ENCODE measurements at places on chromosomes 3 and 15.

DNA sequence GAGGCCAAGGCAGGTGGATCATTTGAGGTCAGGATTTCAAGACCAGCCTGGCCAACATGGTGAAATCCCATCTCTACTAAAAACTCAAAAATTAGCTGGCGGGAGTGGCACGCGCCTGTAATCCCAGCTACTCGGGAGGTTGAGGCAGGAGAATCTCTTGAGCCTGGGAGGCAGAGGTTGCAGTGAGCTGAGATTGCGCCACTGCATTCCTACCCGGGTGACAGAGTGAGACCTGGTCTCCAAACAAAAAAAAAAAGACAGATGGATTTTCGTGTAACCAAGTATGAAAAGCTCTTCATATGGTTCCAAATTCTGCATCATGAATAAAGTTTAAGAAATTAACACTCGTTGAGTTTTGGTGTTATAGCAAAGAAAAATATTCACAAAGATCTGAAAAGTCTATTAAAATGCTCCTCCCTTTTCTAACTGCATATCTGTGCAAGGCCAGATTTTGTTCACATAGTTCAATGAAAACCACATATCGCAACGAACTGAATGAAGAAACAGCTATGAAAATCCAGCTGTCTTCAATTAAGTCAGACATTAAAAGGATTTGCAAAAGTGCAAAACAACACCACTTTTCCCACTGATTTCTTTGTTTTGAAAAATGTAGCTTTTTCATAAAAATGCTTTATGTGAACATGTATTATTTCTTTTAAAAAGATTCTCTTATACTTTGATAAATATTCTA lies 23.8 kb upstream of the FBLN2 start:
- no peak for DNase-seq

DNA sequence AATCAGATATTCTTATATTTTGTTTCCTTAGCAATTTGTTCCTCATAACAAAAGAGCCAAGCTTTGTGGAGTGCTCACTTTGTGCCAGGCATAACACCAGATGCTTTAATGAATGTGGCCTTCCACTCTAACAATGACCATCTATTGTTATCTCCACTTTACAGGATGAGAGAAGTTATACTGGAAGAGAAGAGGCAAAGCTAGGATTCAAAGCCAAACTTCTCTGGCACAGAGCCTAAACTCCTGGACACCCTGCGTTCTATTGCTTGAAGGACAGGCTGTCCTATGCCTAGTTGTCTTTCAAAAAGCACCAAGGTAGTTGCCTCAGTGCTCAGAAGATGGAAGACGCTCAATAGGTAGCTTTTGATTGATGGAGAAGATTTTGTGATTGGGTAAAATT lies 123.2 kb upstream of the FEZF2 start:
- DNase-seq, result no peak

DNA sequence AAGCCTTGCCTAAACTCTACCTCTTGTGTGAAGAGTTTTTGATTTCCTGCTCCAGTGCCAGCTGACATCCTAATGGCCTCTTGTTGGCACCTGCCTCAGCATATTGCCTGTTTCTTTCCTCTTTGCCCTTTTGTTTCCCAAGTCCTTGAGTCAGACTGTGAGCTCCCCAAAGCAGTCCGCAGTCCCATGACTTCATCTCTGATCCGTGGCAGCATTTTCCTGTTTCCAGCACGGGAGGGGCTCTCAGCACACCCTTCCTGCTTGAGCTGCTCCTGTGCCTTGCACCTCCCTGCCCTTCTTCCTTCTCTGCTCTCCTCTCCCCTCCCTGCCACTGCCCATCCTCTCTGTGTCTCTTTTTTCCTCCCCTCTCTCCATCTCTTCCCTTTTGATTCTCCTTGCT lies 179.6 kb downstream of the EPHB1 start:
- DNase-seq, result no peak

DNA sequence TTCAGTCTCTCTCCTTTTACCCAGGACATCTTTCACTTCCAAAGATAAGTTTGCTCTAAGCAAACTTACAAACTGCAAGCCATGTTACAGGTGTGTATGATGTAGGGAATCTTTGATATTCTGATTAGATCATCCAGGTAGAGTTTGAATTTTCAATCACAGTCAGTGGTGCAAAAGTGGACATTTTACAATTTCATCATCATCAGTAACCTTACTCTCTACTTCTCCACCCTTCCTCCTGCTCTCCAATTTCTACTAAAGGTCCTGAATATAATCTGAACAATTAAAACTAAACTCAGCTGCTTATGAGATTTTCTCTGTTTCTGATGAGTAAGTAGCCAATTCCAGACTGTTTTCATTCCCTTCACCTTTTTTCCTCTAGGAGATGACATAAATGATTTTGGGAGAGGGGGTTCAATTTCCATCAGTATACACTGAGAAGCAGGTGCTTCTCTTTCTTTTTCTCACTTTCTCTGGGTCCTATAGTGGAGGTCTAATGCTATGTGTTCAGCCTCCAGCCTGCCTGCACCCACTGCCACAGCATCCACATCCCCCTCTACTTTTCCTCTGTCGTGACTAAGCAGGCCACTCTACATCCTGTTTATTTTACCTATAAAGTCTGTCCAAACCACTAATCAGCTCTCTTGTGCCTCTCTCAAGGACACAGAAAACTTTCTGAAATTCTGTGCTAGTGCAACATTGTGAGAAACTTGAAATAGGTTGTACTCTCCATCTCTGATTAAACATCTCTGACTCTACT lies 27.6 kb downstream of the SUCNR1 start:
- DNase-seq, result no peak

DNA sequence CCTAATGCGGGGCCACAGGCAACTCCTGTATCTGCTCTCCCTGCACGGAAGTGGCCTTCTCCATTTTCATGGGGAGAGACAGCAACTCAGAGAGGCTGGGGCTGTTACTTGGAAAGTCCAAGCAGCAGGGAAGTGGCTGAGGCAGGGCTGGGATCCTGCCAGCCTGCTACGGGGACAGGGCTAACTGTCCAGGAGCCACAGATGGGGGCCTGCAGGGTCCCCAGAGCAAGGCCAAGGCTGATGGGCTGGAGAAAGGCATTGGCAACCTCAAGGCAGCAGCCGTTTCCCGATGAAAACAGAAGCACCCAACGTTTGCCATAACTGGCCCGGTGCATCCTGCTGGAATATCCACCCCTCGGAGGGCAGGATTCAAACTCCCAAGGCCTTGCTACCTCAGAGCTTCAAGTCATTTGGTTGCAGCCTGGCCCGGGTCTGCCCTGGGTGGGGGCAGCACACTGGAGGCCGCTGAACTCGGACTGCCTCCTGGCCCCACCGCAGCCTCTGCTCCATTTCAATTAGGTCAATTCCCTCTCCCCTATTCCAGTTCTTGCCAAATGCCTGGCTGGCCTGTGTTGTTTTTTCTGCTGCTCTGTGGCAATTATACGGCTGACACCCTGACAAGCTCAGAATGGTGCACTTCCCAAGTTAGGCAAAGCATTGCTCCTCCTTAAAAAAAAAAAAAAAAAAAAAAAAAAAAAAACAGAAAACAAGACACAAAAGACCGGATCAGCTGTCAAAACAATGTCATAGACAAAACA lies 143.5 kb downstream of the NUP210 start:
- no peak for DNase-seq

DNA sequence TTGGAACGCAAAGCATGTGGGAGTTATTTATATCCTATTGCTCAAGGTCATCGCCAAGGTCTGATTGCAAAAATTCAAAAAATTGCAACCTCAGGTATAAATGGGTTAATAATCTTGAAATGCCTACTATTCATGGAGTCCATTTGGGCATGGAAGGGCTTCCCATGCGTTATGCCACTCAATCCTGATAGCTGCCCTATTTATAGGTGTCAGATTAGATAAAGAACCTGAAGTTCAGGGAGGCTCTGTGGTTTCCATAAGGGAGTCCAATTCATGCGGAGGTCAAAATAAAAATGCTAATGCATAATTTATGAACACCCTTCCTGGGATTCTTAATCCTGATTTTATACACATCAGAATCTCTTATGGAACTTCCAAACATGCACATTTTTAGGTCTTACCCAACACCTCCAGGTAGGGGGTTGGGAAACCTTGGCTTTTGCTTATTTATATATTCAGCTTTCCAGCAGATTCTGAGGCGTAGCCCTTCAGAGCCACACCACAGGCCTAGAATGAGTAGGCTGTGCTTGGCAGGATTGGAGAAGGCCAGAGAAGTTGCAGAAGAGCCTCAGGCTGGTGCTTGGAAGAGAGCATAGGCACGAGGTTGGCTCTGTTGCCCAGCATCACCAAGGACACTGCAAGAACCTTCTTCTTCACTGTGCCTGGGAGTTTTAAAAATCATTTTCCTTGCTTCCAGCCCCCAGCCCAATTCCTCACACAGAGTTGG lies 324.4 kb upstream of the CFAP20DC start:
- DNase-seq, result no peak

GRCh38 chr3:54931182-54931581 lies 3.3 kb upstream of the LRTM1 start:
- no peak for DNase-seq

DNA sequence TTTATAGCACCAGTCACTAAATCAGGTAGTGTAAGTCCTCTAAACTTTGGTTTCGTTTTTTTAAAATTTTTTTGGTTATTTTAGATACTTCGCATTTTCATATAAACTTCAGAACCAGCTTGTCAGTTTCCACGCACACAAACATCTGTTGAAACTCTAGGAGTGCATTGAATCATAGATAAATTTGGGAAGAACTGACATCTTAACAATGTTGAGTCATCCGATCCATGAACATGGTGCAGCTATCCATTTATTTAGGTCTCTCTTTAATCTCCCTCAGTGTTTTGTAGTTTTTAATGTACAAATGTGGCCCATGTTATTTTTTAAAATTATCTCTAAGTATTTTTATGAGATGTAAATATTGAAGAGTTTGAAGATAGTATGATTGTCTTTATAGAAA lies 17.7 kb downstream of the TICRR start:
- no peak for DNase-seq

- DNase-seq, result no peak
These were observed 4.6 kb downstream of the SHOX2 start for GRCh38 chr3:158101335-158102241.

DNA sequence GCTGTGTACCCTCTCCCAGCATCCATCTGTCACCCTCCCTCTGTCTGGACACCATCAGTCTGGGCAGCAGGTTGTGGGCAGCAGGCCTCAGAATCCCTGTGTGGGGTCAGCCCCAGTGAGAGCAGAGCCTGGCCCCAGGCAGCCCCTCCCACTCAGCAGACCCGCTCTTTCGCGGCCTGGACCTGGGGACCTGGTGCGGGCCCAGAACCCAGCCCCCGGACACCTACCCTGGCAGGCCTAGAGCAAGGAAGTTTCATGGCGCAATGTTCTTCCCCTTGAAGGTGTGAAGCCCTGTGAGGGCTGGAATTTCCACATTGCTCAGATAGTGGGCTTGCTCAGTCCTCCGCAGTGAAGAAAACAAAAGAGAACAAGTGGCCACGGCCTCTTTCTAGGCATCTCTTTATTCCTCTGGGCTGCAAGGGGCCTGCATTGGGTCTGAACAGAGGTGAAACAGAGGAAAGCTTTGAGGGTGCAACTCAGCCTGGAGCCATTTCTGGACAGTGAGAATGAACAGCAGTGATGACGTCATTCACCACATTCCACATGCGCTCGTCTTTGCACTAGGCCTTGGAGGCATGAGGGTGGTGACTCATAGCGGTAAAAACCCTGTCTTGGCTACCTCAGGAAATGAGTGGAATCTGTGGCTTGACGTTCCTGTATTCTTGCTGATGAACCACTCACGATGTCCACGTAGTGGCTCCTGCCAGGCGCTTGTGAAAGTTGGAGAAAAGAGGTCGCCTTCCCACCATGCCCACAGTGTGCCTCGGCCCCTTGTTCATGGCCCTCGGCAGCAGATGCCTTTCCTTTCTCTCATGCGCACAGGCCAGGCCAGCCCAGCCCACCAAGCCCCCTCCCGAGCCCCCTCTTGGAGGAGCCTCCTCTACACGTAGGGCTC lies 66.1 kb downstream of the SLC30A4 start:
- DNase-seq, result peak; percentile 31
